ENCODE measurements at places on chromosomes 2 and 18. TPM values are rescaled to one million over a fixed set of nuclear protein-coding genes. Genes with fewer than 3 reads are reported as not detected.

DNA sequence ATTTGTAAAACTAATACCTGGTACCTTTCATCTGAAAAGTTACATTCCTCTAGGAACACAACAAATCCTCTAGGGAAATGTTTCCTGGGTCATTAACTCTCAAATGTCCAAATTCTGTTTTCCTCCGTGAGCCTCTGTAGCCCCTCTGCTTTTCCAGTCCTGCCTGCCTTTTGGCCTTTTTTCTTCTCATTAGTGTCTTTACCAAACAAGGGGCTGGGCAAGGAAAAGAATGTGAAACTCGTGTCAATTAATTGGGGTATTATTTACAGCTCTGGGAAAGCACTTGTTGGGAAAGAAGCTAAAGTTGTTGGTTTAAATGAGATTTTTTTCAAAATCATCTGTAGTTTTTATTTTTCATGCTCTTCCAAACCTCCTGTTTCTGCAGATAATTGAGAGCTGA is 198.1 kb upstream of the NRP2 start:
- DNase-seq, result no peak

- DNase-seq, result no peak
These were observed 356.4 kb downstream of the TDRD15 start for GRCh38 chr2:21480162-21480561.

- DNase-seq, result no peak
These were observed 56.6 kb upstream of the PPM1B start for GRCh38 chr2:44112096-44112495.

DNA sequence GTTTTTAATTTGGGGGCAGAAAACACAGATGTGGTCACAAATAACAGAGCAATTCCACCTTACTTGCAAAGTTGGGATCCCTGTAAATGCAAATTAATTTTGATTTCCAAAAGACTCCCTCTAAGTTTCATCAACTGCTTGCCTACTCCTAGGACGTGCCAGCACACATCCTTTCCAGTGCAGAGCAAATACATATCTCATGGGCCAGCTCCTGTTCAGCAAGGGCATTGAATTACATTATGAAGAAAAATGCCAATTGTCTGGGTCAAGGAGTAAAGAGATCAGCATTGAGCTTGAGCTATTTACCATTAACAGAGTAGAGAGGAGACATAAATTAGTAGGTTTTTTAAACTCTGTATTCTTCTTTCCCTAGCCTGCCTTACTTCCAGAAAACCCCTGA is 18.8 kb downstream of the PID1 start:
- no peak for DNase-seq

GRCh38 chr18:46910856-46911255 is 6.5 kb downstream of the PIAS2 start:
- DNase-seq, result no peak

GRCh38 chr2:68351997-68352396 is 13.1 kb upstream of the PLEK start:
- DNase-seq, result no peak

DNA sequence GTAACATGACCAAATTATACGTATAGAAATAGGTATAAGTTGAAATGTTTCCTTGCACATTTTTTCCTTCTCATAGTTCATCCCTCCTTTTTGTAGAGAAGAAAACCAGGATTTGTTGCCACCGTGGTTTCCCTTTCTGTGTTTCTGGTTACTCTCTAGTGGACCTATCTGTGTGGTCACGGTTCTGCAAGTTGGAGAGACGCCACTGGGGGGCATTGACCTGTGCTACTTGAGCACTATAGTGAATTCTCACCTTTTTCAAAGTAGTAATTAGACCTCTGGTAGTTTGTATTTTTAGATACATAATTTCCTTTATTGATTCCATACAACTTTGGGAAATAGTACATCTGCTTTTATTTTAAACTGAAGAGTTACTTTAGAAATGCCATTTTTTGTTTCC is 444.8 kb downstream of the PTPRM start:
- DNase-seq, result no peak

DNA sequence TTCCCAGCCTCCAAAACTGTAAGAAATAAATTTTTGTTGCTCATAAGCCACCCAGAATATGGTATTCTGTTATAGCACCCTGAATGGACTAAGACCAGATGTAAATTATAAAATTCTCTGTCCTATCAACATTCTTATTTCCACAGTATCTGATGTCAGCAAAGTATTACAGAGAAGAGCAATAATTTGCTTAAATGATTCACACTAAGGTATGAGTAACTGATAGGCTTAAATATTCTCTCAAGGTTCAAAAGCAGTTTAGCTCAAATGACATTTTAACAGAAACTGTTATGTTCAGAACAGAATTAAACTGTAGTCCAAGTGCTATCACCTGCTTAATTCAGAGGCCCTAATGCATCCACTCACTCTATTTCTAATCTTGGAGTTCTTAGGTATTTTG is 12.8 kb downstream of the SESTD1 start:
- no peak for DNase-seq

The LIMS4 gene
- polyA plus RNA-seq, result 2.8 TPM

The SCYGR4 gene
- 0.22 TPM for polyA plus RNA-seq

Data from right lung (tissue), 10 donors.